Stimulated activated CD8-positive, alpha-beta memory T cell treated with anti-CD3 and anti-CD28 coated beads, Interleukin-4, amount 100 ng/mL, for 1 hour (primary cell): ENCODE measurements at places on chromosomes 6 and 20.

GRCh38 chr20:25859649-25860530, 163.2 kb upstream of the ZNF337 start:
- peak; percentile 65 for DNase-seq

GRCh38 chr20:7967199-7967844, 27.1 kb upstream of the HAO1 start:
- DNase-seq: no peak

DNA sequence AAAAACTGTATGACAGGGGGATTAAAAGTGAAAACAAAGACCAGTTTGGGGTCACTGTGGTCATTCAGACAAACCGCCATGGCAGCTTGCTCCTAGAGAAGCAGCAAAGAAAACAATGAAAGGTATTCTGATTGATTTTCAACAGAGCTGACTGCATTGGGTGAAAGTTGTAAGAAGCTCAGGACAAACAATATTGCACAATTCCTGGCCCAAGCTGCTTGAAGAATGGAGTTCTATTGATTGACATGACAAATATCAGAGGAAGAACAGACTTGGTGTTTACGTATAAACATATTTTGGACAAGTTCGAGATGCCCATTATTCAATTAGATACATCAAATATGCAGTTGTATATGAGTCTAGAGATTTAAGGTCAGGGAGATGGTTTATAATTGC, 62.0 kb downstream of the TRIM38 start:
- no peak for DNase-seq

GRCh38 chr6:167797476-167798265, 29.0 kb upstream of the AFDN start:
- no peak for DNase-seq

DNA sequence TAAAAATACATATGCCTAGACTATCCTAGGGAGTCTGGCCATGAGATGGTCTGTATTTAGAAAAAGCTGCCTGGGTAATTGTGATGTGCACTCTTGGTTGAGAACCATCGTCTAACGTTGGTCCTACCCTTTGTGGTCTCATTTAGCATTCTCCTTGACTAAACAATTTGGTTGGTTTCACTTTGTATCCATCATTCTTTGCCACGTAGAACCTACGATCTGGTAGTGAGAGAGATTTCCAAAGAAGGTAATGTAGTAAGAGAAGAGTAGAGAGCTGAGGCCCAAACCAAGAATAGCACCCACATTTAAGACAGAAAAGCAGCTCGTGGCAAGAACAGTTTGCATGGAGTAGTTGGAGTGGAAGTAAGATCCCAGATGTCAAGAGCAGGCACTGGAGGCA, 219.8 kb downstream of the TMEM200A start:
- no peak for DNase-seq

DNA sequence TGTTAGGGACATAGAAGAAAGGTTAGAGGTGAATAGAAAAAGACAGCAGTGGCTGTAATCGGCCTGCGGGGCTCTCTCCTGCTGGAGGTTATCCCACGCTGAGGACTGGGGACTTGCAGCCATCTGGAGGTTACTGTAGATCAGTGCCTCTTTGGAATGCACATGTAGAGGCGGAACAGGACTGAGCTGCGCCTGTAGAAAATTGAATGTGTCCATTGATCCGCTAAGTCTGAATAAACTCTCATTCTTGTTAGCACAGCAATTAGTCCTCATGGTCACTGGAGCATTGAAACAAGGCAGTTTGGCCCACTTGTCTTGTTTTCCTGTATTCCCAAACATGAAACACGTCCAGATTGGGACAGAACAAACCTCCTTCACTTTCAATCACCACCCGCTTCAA, 46.3 kb upstream of the F13A1 start:
- DNase-seq: no peak

GRCh38 chr6:1079525-1079924, 232.4 kb upstream of the FOXQ1 start:
- no peak for DNase-seq

DNA sequence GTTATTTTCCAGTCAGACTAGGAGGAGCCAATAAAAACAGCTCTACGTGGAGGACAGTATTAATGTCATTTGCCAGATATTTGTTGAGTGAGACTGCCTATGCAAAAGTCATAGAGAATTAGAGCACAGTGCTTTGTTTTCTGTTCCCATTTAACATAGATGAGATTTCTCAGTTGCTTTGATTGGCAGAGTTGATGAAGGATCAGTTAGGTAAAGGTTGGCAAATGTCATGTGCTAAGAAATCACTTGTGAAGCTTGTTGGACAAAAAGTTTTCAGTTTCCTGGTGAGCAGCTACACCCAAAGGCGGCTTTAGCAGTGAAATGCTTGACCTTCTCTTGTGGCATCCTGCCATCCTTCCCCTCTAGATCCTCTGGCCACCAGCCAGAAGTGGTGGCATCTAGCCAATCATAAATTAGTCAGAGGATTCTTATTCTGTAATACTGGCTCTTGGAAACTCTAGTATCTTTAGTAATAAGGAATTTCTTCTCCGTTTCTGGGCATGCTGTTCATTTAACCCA, 37.0 kb downstream of the BCKDHB start:
- no peak for DNase-seq

DNA sequence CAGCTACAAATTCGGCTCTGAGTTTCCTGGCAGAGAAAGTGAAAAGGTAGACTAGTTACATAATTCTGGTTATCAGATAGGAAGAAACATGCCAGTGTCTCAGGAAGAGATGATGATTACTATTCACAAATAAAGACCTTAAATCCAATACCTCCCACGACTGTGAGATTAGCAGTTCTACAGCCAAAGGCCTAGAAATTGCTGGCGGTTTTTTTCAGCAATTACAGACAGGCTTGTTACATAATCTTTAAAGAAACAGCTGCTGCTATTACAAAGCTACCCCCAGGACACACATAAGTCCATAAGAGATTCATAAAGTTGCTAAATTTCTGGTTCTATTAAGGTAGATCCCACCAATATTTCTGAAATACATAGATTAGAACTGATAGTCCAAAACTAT, 40.2 kb downstream of the PIGU start:
- DNase-seq: no peak

DNA sequence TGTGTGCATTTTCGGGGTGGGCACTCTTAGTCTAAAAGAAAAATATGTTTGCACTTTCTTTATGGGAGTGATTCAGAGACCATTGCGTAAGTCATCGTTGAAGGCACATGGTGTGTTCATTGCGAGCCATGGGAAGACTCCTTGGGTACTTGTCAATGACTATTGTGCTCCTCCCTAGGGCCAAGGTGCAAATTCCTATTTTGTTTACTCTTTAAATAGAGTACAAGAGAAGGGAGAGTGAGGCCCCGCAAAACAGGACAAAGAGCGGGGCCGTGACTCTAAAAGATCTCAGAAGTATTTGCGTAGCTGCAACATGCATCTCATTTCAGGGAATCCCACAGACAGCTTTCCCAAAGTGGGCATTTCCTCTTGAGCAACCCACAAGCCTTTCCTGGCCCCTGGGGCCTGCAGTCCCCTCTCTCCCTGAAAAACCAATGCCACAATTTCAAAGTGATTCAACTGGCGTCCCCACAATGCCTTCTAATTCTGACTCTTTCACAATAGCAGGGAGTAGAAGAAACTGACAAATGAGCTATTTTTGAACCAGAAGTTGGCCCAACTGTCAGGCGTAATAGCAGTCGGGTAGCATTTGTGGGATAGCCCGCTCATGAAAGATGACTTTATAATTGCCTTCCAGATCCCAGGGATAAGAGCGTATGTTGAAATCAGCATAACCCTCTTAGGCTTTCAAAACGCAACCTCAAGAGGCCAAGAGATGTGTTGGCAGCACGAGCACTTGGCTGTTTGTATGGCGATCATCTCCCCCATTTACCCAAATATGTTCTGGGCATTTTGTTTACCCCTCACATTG, 277.9 kb upstream of the BMP2 start:
- DNase-seq: no peak

- no peak for DNase-seq
Measured at GRCh38 chr20:57757767-57758166, 48.0 kb upstream of the PMEPA1 start.

GRCh38 chr20:60513141-60513540, 554.9 kb downstream of the CDH26 start:
- DNase-seq: no peak

- peak; percentile 42 for DNase-seq
Measured at GRCh38 chr6:31270788-31271640, 878 bp downstream of the HLA-C start.

GRCh38 chr20:51529758-51530157, 12.8 kb downstream of the NFATC2 start:
- peak; percentile 35 for DNase-seq

DNA sequence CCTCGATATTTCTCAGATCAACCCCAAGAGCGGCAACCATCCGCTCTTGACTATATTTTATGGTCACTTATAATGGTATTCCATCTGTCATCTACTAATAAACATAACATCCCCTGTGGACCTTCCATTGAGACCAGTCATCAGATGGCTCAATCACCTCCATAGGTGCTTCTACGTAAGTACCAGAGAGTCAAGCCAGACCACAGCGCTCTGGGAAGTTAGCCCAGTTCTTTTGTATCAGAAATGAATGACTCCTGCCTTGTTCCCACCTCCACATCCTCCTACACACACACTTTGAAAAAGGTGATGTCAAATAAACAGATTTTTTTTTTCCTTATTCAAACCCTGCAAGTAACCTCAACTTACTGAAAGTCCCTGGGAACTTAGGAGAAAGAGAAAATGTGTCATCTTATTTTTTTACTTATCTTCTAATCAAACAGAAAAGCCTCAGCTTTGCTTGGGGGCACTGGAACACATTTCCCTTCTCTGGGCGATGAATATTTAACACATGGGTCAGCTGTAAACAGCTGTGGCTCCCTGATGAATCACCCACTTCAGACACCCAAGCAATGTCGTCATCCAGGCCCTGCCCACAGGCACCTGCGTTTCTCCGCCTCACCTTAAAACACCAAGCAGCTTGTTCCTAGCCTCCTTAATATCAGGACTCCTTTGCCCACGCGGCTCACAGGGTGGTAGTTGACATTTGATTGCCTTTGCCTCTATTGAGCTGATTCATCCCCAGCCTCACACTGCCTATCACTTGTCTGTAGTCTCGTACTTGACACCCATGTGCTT, 121.4 kb upstream of the LY86 start:
- no peak for DNase-seq

- DNase-seq: no peak
Measured at GRCh38 chr20:41452226-41452625, 85.6 kb upstream of the EMILIN3 start.

DNA sequence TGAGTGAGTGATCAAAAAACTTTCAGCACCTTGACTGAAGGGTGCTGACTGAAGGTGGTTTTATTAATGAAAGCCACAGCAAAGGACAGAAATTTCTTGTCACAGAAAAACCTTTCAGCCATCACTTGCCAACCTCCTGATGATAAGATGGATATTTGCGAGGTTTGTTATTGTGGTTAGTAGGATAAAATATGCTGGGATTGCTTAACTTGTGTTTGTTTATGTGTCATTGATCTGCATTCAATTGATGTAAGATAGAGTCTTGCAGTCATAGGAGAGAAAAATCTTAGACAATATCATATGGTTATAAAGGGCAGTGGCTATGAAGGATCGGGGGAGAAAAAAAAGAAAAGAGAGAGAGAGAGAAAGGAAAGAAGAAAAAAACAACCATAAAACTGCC, 1.2 kb downstream of the TSBP1 start:
- DNase-seq: no peak

- no peak for DNase-seq
Measured at GRCh38 chr20:11901127-11901526, 16.6 kb upstream of the BTBD3 start.

GRCh38 chr6:87901613-87902012, 146.0 kb upstream of the SPACA1 start:
- DNase-seq: no peak

- no peak for DNase-seq
Measured at GRCh38 chr6:140879946-140880345, 1252.8 kb upstream of the GJE1 start.

- DNase-seq: no peak
Measured at GRCh38 chr6:106804346-106805335, 169.9 kb downstream of the CD24 start.

- no peak for DNase-seq
Measured at GRCh38 chr6:79672631-79673111, 41.5 kb downstream of the SH3BGRL2 start.

- DNase-seq: no peak
Measured at GRCh38 chr6:73558624-73559398, 38.0 kb upstream of the EEF1A1 start.

GRCh38 chr20:6026051-6026450, 27.8 kb downstream of the LRRN4 start:
- DNase-seq: no peak

- DNase-seq: no peak
Measured at GRCh38 chr20:50727792-50728485, 3.4 kb upstream of the PARD6B start.

DNA sequence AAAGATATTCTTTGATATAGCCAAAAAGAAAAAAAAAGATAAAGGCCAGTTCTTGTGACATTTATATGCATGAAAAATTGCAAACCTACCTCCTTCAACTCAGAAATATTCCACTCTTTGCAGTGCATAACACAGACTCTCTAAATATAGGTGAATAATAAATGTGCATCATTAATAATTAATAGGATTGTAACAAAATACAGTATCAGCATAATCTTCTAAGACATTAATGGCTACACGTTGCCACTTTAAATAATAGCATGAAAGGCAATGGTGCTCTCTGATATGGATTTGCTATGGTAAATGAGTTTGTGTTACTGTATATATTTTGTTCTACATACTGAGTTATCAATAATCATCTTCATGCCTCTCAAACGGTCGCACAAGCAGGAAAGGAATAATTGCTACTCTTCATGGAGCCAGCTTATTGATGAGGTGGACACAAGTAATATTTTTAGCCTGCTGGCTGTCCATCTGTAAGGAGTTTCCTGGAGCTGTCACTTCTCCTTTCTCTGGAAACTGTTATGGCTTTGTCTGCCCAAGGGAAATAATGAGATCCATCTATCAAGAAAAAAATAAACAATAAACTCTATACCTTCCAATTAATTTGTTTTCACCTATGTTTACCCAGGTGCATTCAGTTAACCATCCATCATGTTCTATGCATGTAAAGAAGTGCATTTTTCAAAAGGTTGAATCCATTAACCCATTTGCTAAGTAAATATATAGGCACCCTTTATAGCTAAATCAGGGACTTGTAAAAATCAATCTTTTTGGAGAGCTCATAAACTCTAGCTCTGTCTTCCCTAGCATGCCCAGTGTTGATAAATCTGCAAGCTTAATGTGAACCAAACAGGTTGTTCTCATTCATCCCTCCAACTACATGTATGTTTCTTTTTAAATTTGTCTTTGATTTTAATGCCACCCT, 253.0 kb downstream of the NKAIN2 start:
- no peak for DNase-seq

GRCh38 chr20:11676630-11677287, 240.9 kb upstream of the BTBD3 start:
- DNase-seq: no peak
